ENCODE measurements at places on chromosomes 5 and 9. TPM values are rescaled to one million over a fixed set of nuclear protein-coding genes. Genes with fewer than 3 reads are reported as not detected.

Gene KIF4B
- total RNA-seq = 0.07 TPM

- no peak for DNase-seq
Measured at GRCh38 chr5:52685566-52685965, 102.2 kb upstream of the ITGA1 start.

Gene PCDHGC5
- not detected for total RNA-seq

DNA sequence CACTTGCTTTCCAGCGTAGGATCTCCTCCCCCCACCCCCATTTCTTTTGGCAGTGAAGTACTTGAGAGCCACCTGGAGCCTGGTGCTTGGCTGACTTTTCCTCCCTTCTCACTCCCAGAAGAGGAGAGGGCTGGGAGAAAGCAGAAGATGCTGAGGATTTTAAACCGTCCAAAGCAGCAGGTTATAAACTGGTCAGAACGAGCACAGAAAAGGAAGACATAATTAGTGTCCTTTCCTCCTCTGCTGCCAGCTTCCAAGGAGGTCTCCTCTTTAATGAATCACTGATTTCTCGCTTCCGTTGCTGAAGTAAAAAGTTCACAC is 563 bp upstream of the FGF10 start:
- no peak for DNase-seq

GRCh38 chr5:142425286-142426065 is 100.7 kb upstream of the SPRY4 start:
- DNase-seq = no peak

- no peak for DNase-seq
Measured at GRCh38 chr5:61267116-61267515, 64.9 kb upstream of the ZSWIM6 start.

GRCh38 chr5:108801776-108802175 is 54.1 kb downstream of the FER start:
- DNase-seq = peak; percentile 24

- DNase-seq = no peak
Measured at GRCh38 chr5:94640176-94640575, 21.7 kb downstream of the SLF1 start.

- DNase-seq = no peak
Measured at GRCh38 chr9:81902196-81902595, 26.0 kb upstream of the SPATA31D4 start.

DNA sequence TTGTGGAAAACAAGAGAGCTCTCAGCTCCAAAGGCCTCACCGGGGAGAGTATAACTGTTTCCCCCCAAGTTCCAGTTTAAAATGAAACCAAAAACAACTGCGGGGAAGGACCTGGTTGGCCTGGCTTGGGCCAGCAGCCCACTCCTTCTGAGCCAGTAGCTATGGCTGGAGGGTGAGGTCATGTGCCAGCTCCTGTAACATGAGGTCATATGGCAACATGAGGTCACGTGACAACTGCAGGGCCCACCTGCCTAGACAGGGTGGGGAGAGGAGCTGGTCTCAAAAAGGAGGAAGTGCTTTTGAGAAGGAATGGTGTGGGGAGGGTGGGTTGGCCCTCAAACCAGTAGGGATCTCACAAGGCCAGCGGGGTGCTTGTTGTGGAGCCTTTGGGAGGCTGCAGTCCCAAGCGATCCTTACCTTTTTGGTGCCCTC is 29.3 kb upstream of the CRB2 start:
- peak; percentile 40 for DNase-seq

DNA sequence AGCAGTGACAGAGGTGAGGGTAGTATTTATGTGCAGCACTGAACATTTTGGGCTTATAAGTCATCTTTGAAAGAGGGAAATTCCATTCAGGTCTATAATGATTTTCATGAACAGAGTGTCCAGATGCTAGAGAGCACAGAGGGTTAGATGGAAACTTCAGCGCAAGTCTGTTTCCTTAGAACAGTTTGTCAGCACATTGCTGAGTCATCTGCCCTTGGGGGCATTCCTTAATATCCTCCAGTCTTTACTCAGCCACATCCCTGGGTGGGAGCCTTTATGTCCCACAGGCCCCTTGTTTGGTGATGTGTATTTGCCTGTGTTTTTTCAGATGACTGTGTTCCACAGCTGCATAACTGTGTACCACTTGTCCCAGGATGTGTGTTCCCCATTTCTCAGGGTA is 138.5 kb upstream of the S1PR3 start:
- DNase-seq = peak; percentile 47

- no peak for DNase-seq
Measured at GRCh38 chr5:81183811-81184748, 49.0 kb upstream of the CKMT2 start.

GRCh38 chr5:171601266-171601881 is 181.9 kb downstream of the FGF18 start:
- no peak for DNase-seq

DNA sequence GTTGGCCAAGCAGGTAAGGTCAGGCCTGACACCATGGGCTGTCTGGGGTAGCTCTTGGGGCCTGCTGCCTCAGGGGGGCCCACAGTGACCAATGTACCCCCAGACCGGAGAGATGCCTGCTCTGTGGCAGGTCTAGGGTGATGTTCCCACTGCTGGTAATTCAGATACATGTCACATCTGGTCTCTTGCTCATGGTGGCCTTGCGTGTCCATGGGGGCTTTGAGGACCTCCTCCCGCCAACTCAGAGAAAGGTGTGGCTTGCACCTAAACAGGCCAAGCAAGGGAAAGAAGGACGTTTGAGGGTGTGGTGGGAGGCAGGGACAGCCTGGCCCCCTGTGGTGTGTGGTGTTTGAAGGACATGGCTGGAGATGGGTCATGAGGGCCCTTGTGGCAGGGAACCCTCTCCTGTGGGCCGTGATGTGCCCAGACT is 75.2 kb downstream of the PHF2 start:
- DNase-seq = no peak

- DNase-seq = no peak
Measured at GRCh38 chr5:159971038-159971437, 37.9 kb upstream of the TTC1 start.

GRCh38 chr9:116000748-116001329 is 152.8 kb upstream of the PAPPA start:
- DNase-seq = peak; percentile 39

GRCh38 chr5:125894383-125894782 is 528.8 kb upstream of the GRAMD2B start:
- DNase-seq = no peak

- DNase-seq = peak; percentile 5
Measured at GRCh38 chr5:180599981-180600553, 8.8 kb upstream of the SCGB3A1 start.

Gene NUDT2
- total RNA-seq = 13.1 TPM

DNA sequence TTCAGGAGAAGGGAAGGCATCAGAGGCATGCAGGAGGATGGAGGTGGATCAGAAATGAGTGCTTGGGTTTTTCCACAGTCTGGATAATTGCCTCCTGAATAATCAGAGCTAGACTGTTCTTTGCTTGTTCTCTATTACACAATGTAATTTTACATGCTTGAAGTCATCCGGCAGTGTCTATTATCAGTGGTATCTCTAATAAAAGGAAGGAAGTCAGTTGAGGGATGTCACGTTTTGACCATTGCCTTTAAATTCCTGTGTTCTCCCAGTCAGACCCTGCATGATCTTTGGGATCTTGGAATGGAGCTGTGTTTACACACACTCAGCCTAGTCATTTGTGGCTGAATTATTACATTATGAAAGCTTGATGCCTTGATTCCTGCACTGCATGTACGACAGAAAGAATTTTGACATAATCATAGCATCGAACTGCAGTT is 91.0 kb downstream of the PDE8B start:
- no peak for DNase-seq

DNA sequence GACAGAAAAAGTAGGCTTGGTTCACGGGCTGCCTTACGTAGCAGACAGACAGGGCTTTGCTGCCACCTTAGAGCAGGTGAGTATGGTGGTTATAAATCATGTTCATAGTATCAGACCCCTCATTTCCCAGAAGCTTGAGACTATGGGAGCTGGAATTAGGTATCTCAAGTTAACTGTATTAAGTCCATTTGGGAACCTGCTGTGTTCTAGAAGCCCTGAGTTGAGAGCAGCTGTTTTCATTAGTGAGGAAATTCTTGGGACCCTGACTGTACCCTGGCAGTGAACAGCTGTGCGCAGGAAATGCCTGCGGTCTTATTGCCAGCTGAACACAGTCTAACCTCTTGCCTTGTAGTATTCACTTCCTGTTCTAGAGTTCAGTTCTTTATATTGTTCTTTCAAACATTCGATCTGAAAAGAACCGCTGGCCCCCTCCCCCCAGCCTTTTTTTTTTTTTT is 29.8 kb downstream of the UGCG start:
- DNase-seq = no peak

DNA sequence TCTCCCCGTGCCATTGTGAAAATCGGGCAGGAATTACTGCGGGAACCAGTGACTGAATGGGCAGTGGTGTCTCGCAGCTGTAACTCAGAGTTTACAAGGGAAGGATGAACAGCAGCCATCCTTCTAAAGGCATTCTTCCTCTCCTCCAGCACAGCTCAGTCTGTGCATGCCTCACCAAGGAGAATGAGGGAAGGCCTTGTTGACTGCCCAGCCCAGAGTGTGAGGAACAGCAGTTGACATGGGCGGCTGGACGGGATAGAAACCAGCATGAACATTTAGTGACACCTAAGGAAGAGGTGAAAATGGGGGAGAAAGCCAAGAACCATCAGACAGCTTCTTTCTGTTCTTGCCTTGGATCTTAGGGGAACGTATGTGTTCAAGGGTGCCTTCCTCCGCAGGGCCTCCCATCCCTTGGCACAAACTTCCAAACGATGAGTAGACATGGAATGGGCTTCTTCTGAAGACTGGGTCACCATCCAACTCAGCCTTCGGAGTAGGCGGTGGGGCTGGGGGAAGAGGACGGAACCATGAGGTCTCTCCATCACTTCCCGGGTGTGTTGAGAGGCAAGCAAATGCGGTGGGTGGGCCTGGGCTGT is 887 bp upstream of the PDE8B start:
- no peak for DNase-seq

Gene KCNMB1
- not detected for total RNA-seq

Gene OTP
- total RNA-seq = 0.16 TPM
